ENCODE measurements at places on chromosomes 3 and 15. TPM values are rescaled to one million over a fixed set of nuclear protein-coding genes. Genes with fewer than 3 reads are reported as not detected.

- DNase-seq, result no peak
These were observed 4.8 kb upstream of the VILL start for GRCh38 chr3:37985637-37986320.

DNA sequence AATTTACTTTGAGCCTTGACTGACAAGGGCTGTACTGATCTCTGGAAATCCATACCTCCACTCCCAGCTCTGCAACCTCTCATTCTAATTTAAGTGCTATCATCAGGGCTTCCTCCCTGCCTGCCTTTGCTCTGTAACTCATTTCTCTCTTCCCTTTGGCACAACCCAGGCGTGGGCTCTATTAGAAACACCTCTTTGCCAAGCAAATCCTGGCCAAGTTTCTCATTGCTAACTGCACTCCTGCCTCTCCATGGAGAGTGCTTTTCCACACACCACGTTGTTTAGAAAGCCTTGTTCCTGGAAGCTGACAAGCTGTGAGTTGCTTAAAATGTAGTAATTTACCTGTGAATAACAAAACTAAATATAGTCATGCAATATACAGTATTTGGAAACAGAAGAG, 20.1 kb upstream of the FSTL1 start:
- no peak for DNase-seq

DNA sequence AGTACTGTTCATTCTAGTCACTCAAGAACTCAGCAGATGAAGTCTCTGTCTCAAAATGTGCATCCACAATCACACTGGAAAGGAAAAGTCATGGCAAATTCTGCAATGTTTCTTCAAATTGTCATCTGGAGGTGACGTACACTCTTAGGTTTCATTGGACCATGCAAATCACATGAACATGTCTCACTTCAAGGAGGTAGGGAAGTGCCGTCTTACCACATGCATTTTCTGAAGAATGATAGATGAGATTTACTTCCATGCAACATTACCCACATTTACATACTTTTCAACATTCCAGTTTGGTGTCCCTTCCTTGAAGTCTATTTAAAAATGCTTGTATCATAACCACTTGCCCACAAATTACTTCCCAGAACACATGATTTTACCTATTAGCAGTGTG, 107.9 kb upstream of the SATB1 start:
- DNase-seq, result no peak

The UCN2 gene
- total RNA-seq, result not detected

The ADAMTSL3 gene
- not detected for total RNA-seq

The NAALADL2 gene
- 1.2 TPM for total RNA-seq

The AMT gene
- total RNA-seq, result 12.7 TPM
